Umbilical cord (tissue), 2 donors: ENCODE measurements at places on chromosomes 13 and 19. TPM values are rescaled to one million over a fixed set of nuclear protein-coding genes. Genes with fewer than 3 reads are reported as not detected.

Gene RNF113B
- total RNA-seq, result not detected

Gene ZNF723
- total RNA-seq, result 1.2 TPM

Gene OR7G2
- 4.8 TPM for total RNA-seq

Gene ZNF837
- 3.4 TPM for total RNA-seq

Gene KLK4
- 1.4 TPM for total RNA-seq

Gene ZNF888
- total RNA-seq, result 7.0 TPM

Gene CYP2A6
- total RNA-seq, result not detected

Gene MAP3K10
- 3.9 TPM for total RNA-seq

Gene LILRA5
- 0.72 TPM for total RNA-seq

Gene WTIP
- total RNA-seq, result 51.5 TPM

Gene NAPSA
- total RNA-seq, result 1.2 TPM

Gene SIGLECL1
- not detected for total RNA-seq

Gene C3
- total RNA-seq, result 48.4 TPM

Gene CRLF1
- 10.1 TPM for total RNA-seq

Gene FLT1
- 132 TPM for total RNA-seq

Gene PNMA8A
- 10.4 TPM for total RNA-seq

Gene ATP5F1D
- 24.8 TPM for total RNA-seq

Gene DIAPH3
- total RNA-seq, result 4.8 TPM

Gene CASP14
- total RNA-seq, result 0.48 TPM

Gene PRSS57
- total RNA-seq, result not detected

Gene MUC16
- total RNA-seq, result 2.9 TPM

Gene KCNC3
- 0.48 TPM for total RNA-seq

Gene PSG3
- 0.96 TPM for total RNA-seq

Gene ZNF580
- 17.1 TPM for total RNA-seq

Gene ZNF235
- total RNA-seq, result 17.6 TPM

Gene MRPL34
- total RNA-seq, result 18.5 TPM

Gene MCEMP1
- 0.96 TPM for total RNA-seq

Gene KXD1
- total RNA-seq, result 62.4 TPM

Gene ZNF730
- total RNA-seq, result 11.1 TPM

Gene ASF1B
- 0.48 TPM for total RNA-seq

Gene OR4F17
- total RNA-seq, result 6.7 TPM
